ENCODE measurements at places on chromosomes 4 and X.
A peak's percentile ranks its signal among the peaks of the same experiment; 100 is the strongest.

DNA sequence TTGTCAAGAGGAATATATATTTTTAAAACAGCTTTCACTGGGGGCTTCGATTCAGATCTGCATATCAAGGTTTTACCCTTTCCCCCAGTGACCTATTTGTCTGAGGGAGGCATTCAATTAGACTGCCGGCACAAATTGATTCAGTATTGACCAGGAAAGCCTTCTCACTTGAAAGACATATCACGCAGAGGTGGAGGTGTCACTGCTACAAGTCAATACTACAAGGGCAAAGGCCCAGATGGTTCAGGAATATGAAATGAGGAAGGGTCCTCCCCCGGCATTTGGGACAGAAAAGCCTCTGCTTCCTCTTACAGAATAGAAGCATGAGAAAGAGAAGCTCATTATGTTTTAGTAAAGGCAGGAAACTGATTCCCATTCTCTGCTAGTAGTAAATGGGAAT, 383.6 kb downstream of the HNRNPD start:
- no peak for DNase-seq

DNA sequence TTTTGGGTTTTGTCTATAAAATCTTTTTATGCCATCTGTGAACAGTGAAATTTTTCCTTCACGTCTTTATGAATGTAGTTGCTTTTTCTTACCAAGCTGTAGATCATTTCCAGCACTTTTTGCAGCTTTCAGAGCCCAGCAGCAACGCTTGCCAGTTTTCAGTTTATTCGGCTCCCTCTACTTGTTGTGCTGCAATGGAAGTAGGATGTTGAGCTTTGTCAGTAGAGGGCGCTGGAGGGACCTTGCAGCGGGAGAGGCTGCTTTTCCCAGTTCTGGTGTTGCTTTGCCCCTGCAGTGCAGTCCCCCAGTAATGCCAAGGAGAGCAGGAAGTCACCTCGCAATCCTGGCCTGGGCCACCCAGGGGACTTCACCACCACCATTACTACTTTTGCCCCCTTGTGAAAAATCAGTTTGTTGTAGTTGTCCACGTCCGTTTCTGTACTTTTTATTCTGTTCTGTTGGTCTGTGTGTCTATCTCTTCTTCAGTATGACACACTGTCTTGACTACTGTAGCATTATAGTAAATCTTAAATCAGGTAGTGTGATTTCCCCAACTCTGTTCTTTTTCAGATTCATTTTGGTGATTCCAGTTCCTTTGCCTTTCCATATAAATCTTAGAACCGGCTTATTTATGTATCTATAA, 21.8 kb downstream of the CMC4 start:
- DNase-seq: peak; percentile 61

DNA sequence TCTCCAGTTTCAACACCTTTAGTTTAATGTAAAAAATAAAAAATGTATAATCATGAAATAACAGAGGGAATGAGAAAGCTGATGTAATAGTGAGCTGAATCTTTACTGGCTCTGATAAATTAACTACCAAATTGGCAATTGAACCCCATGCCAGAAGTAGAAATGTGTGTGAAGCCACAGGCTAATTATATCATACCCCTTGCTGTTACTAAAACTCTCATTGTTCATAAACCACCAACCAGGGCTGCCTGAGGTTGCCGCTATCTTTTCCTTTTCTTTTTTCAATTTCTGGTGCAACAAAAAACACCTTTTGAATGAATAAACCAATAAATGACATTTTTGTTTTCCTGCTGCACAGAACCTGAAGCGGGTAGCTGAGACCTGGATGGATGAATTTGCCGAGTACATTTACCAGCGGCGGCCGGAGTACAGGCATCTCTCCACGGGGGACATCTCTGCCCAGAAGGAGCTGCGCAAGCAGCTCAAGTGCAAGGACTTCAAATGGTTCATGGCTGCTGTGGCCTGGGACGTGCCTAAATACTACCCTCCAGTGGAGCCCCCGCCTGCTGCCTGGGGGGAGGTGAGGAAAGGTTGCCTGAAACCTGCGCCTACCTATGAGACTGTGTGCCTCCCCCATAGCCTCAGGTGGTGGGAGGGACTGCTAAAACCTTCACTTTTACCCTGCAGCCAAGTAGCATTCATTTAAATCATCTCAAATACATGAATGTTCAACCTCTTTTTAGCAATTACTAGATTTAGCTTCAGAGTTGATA, 216.7 kb upstream of the GALNT7 start:
- no peak for DNase-seq

DNA sequence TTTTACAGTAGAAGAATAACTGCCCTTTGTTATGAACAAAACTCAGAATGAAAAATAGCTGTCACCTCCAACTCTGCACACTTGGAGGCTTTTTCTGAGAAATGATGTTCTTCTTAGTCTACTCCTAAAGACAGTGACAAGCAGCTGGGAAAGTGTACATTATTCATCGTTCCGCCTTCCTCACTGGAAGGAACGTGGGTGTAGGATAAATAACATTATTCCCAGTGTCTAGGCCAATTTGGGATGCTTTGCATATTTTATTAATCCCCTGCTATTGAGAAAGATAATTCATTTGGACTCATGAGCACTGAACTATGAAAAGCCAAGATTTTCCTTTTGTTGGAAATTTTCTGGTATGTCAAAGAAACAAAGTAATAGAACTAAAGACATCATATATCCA, 87.8 kb downstream of the VCX2 start:
- DNase-seq: no peak

DNA sequence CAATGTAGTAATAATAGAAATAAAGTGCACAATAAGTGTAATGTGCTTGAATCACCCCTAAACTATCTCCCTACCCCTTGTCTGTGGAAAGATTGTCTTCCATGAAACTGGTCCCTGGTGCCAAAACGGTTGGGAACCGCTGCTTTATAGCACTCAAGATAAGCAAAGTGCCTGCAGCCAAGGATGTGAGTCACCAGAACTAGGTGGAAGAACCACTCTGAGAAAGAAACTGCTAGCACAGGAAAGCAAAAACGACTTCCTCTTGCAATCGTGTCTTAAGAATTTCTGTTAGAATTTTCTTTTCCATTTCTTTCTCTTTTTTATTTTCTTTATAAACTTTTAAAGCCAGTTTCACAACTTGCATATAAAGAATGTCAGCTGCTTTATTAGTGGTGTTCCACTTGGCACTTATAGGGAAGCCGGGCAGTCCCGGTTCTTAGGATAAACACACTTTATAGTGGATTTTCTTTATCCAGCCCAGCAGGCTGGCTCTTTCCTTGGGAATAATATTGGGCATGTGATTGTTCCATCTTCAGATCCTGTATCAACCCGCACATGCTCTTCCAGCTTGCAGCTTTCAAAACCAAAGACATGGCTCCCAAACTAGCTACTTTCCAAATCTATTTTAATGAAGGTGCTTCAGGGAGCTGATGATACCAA, 32.3 kb upstream of the CXCL8 start:
- no peak for DNase-seq

DNA sequence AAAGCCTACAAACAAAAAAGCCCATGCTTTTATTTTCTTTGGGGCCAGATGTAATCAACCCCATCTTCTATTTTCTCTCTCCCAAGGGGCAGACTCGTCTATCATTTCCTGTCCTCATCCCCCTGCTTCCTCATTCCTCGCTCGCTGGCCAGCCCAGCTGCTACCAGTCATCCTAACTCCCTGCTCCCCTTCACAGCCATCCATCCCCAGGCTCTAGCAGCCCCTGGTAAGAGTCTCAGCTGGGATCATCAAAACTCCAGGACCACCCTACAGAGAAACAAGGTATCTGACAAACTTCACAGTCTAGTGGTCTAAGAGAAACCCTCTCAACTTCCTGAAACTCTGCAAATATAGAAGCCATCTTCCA, 23.6 kb downstream of the SH3KBP1 start:
- DNase-seq: no peak

- peak; percentile 58 for DNase-seq
These were observed 104.9 kb upstream of the PSAPL1 start for GRCh38 chr4:7539659-7540058.

DNA sequence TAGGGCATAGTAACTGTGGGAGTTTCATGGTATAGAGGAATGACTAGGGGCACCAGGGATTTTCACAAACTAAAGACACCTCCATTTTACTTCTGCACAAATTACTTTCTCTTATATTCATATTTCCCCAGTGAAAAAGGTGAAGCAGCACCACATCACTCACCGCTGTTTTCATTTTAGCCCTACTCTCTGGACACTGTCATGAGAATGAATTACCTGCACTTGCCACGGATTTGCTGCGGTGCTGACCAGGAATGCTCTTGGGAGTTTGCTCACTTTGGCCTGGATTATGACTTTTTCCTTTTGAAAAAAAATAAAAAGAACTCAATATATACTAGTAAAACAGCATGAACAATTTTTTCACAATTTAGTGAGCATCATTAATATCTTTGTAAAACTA, 351.3 kb downstream of the NKX6-1 start:
- no peak for DNase-seq

DNA sequence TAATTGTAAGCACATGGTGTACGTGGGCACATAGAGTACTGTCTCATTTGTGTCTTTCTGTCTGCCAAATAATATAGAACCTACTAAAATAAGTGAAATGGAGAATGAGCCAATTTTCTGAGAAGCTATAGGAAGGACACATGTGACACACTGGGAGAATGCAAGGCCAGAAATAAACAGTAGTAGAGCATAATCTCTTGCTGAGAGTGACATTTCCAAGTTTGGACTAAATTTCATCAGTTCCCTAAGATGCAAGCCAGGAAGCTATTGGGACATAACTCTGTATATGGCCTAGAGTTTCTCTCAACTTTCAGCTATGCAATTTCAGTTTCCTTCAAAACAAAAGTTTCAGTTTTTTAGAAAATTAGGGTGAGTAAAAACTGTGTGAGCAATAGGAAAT, 638.7 kb downstream of the PCDH18 start:
- no peak for DNase-seq

DNA sequence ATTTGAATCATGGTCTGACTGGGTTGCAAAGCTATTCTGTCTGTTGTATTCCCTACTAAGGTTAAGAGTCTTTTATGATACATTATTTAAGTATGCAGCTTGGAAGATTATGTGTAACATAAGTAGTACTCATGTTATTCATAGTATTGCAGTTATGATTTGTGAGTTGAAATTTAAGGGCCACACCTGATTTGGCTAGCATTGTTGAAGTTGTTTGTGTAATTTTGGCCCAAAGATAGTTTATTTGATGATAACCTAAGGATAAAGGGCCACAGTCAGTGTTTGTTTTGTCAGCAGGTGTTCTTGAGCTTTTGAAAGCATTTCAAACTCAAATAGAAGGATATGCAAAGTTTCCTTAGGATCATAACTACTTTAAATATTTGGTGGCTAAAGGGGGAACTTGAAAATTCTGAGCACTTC, 38.9 kb downstream of the NUDT9 start:
- no peak for DNase-seq

DNA sequence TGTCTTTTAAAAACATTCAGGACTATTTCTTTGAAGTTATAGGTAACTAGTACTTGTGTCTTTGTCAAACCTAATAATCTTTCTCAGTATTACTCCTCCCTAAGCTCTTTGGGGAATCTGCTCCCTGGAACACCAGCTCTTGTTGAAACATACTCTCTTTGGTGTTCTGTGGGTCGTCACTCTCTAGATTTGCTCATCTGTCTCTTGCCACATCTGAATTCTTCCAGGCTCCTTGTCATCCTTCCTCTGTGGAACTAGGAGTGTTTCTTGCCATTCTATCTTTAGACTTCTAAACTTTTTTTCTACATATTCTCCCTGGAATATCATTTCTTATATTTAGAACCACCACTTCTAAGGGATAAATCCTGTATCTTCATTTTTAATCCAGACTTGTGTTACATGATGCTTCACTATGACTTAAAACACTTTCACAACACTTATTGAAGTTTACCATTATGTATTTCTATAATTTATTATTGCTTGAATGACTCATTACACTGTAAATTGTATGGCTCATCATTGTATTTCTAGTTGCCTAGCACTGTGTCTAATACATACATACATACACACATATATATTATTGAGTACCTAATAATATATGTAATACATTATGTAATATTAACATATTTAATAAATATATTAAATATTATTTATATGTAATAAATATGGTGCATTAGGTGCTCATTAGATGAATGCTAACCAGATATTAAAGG, 186.1 kb downstream of the TMA16 start:
- DNase-seq: no peak

- DNase-seq: no peak
These were observed 1.2 kb upstream of the CDK16 start for GRCh38 chrX:47217121-47217851.

DNA sequence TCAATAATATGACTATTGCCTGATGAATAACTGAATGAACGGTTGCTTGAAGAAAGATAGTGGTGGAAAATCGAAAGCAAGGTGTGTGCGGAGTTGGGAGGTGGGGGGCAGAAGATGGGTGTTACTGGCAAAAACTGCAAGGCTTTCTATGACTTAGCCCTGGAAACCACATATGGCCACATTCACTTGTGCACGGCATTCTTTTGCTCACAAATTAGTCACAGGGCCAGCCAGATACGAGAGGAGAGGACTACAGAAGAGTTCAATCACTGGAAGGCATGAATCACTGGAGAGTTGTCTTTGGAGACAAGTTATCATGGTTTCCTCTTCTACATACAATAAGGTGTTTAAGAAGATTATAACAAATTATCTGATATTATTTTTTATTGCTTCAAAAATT, 626.5 kb upstream of the CPEB2 start:
- DNase-seq: no peak

GRCh38 chr4:8882239-8882638, 10.6 kb upstream of the HMX1 start:
- DNase-seq: no peak

- no peak for DNase-seq
These were observed 91.7 kb downstream of the RFC1 start for GRCh38 chr4:39274503-39274902.

GRCh38 chr4:113109106-113109718, 59.8 kb downstream of the ANK2 start:
- no peak for DNase-seq

DNA sequence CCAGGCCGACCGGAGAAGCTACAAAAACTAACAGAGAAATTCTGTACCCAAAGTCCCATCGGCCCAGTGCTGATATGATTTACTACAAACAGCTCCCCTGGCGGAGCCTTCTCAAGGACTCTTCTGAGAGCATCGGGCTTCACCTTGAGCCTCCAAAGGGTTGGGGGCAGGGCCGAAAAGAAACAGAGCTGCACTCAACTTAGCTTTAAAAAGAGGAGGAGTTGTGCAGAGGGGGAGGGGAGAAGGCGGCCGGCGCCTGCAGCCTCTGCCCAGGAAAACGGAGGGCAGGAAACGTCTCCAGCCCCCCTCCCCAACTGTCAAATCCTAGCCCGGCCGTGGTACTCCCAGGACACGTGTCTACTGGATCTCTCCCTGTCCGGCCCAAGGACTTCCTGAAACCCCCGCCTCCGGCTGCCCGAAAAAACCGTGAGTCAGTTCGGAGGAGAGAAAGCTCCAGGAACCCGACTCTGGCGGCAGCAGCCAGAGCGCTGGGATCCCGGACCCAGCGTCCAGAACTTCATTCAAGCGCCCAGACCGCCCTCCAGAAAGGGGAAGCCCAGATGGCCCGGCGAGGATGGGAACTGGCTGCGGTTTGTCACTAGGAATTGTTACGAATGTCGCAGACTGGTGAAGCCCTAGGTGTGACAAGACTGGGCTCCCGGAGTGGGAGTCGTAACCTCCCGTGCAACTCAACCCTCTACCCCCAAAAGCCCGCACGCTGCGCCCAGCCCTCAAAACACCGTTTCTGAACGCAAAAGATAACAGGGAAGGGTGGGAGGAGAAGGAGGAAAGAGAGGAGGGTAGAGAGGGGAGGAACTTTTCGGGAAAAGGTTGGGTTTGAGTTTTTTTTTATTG, 973 bp downstream of the ADAMTS3 start:
- no peak for DNase-seq

Measured in activated CD8-positive, alpha-beta memory T cell treated with anti-CD3 and anti-CD28 coated beads for 24 hours (primary cell).